ENCODE measurements at places on chromosomes 12 and 14.

- no peak for DNase-seq
Observed at GRCh38 chr12:24791622-24792021, 157.3 kb downstream of the BCAT1 start.

DNA sequence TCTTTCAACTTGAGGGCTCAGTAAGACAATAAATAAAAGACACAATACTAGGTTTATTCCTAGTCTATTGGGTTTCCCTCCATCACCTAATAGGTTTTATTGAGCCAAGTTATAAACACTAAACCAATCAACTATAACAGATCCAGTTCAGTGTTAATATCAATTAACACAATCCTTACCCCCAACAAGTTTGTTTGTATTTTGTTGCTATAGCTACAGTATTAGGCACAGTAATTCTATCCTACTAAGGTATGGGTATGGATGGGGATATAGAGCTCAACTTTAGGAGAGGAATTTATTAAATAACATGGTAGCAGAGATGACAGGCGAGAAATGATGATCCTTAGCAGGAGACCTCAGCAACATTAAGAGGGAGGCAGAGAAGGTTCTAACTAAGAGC lies 13.3 kb downstream of the PPP4R3A start:
- DNase-seq, result no peak

DNA sequence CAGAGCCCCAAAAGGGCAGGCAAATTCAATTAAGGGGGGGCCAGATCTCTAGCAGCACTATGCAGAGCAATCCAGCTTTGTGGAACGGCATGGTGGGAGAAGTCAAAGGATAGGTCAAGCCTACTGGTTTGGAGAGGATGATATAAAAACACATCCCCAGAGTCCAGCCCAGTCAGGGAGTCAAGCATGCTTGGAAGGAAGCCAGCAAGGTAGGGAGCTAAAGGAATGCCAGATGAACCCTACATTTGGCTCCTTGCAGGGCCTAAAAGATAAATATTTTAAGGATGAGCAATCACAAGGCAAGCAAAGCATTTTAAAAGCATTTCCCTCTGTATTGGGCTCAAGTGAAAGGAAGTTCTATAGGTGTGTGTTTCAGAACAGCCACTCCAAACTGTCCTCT lies 21.4 kb downstream of the KCTD10 start:
- DNase-seq, result no peak

- DNase-seq, result peak; percentile 58
Observed at GRCh38 chr12:13864081-13864673, 117.2 kb downstream of the GRIN2B start.

- peak; percentile 54 for DNase-seq
Observed at GRCh38 chr12:989751-990660, 1.0 kb upstream of the ERC1 start.

GRCh38 chr14:93153121-93153520 lies 31.6 kb downstream of the MOAP1 start:
- DNase-seq, result no peak

DNA sequence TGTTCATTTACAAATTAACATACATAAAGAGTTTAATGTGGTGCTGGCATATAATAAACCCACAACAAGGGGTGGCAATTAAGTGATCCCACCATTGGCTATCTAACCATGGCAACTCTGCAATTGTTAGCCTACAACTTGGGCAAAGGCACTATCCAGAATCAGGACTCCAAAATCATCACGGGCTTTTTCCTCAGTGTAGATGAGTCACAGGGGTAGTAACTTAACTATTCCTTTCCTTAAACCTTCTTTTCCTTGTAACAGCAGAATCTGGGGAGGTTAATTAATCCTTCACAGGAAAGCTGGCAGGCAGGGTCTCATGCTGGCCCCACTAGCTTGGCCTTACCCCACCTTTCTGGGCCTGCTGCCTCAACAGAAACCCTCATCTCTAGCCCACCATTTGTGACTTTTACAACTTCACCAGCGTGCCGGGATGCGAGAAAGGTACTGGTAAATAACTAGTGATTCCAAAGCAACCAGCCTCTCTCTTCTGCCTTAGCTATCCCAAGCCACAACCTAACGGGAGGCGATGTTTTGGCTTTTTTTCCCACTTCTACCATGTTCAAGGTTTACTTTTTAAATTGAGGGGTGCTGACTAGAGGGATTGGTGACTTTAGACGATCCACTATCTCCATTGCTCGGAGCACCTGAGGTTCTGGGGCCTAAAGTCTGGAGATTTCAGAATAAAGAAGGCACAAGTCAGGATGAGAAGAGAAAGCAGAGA lies 744 bp downstream of the ATP5MC2 start:
- no peak for DNase-seq

DNA sequence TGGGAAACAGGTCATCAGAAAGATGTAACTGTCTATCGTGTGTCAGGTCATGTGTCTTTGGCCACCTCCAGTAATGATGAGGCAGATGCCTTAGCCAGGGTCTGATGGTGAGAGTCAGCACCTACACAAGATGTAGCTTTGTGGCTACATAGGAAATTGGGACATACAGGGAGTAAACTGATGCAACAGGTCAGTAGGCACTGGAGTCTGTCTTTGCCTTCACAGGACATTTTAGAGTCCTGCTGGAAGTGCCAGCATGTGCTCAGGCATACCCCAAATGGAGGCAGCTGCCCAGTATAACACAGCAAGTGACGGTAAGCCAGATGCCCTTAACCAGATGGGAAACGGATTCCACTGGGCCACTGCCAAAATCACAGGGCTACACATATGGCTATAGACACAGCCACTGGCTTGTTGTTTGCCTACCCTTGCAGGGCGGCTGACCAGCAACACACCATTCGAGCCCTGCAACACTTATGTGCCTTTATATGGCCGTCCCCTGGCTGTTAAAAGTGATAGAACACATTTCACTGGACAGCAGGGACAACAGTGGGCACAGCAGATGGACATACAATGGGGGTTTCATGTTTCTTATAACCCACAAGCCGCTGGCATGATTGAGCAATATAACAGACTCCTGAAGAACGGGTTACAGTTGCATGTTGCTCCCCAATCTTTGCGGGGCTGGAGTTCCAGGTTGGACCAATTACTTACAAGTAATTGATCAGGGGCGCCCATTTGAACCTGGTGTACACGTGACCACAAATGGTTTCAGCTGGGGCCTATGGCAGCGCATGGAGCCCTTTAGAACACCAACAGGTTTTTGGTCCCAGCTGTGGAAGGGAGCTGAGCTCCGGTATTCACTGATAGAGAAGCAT lies 12.9 kb upstream of the RNASE12 start:
- DNase-seq, result no peak

DNA sequence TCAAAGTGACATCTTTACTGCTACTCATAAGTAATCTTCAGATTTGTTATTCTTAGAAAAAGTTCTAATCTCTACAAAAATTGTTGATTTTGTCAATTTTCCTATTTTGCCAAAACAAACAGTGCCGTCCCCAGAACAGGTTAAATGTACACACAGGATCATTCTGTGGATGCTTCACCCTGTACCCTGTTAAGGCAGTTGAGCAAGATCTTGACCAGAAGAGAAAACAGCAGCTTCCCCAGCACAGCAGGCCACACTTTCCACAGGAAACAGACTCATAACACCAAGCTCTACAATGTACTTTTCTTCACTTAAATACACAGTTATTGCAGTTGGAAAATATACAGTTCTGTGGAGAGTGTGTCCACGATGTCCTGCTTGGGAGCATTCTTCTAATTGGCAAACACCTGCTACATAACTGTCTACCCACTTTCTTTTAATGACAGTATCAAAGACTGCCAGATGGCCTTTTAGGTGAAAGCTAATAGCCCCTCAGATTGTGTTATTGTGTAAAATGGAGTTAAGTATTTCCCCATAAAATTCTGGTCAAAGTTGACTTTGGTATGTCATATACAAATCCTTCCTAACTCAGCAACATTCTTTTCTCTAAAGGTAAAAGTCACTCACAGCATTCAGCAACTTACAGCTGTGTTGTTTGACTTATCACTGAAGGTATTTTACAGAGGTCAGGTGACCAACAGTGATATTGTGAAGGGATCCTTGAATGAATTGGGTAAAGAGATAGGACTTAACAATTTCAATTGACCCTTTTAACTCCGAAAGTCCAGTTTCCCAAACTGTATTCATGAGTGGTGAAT lies 77.0 kb downstream of the SEC23A start:
- no peak for DNase-seq

GRCh38 chr14:93137864-93138263 lies 22.1 kb upstream of the ITPK1 start:
- DNase-seq, result no peak

GRCh38 chr14:32331206-32331605 lies 2.1 kb downstream of the AKAP6 start:
- no peak for DNase-seq

DNA sequence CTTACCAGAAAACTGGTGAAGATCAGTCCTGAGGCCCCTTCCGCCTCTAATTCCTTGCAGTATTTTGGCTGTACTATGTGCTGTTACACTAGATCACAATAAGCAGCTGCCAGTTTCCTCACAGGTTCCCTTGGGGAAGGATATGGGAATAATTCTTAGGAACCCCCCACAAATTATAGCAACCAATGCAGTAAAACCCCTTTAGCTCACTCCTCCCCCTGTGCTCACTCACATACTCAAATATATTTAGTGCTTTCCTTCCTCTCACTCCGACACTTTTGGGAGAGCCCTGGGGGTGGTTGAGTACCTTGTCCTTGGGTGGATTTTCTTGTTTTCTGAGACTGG lies 162.7 kb downstream of the ETV6 start:
- DNase-seq, result no peak

DNA sequence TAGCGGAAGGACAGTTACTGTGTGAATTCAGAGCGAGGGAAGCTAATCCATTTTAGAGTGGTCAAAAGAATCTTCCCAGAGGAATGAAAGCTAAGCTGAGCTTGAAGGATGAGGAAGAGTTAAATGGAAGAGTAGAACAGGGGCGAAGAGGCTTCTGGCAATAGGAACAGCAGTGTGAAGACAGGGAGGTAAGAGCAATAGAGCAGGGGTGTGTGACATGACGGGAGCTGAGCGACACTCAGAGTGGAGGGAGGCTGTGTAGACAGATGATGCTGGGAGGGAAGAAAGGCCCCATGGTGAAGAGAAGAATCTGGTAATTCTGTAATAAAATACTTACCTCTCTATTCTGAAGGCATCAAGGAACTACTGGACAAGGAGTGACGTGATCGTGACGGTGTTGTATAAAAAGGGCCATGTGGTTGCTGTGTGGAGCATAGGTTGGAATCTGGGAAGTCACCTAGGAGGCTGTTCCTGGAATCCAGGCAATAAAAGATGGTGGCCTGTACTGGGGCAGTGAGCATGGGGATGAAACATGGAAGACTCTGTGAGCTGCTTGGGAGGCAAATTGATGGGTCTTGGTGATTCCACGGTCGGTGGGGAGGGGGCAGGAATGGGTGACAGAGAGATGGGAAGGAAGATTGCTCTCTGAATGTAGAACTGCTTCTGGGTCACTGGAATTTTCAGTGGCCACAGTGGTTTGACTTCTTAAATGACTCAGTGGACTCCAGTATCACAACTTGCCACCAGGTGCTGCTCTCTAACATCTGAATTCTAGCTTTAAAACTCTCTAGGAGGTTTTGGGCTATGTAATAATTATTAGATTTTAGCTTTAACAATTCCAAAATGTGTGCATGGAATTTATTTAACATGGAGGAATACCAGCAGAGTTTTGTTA lies 164.1 kb downstream of the ATP23 start:
- no peak for DNase-seq

GRCh38 chr12:71810921-71811320 lies 28.6 kb upstream of the TBC1D15 start:
- no peak for DNase-seq

DNA sequence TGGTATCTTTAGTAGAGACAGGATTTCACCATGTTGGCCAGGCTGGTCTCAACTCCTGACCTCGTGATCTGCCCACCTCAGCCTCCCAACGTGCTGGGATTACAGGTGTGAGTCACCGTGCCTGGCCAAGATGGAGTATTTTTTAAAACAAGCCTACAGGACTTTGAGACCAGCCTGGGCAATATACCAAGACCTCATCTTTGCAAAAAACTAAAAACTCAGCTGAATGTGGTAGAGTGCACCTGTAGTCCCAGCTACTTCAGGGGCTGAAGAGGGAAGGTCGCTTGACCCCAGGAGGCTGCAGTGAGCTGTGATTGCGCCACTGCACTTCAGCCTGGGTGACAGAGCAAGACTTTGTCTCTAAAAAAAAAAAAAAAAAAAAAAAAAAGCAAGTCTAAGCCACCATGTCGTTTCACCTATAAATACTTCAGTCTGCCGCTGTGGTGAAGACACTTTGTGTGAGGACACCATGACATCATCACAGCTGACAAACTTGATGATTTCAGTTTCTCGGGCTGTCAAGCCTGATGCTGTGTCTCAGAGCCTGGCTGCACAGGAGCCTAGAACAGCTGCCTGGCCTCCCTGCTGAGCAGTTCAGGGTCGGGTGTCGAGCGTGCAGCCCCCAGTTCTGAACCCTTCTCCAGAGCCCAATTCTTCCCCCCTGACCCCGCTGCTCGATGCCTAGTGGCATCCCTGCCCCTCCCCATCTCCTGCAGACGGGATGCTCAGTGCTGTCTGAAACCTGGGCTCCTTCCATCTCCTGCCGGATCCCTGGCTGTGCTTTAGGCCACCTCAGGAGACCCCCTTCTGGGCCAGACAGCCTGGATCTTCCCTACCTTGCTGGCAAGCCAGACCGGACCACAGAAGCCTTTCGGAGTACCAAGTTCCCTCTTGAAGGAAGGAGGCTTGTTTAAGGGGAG lies 119.2 kb upstream of the EVL start:
- no peak for DNase-seq

DNA sequence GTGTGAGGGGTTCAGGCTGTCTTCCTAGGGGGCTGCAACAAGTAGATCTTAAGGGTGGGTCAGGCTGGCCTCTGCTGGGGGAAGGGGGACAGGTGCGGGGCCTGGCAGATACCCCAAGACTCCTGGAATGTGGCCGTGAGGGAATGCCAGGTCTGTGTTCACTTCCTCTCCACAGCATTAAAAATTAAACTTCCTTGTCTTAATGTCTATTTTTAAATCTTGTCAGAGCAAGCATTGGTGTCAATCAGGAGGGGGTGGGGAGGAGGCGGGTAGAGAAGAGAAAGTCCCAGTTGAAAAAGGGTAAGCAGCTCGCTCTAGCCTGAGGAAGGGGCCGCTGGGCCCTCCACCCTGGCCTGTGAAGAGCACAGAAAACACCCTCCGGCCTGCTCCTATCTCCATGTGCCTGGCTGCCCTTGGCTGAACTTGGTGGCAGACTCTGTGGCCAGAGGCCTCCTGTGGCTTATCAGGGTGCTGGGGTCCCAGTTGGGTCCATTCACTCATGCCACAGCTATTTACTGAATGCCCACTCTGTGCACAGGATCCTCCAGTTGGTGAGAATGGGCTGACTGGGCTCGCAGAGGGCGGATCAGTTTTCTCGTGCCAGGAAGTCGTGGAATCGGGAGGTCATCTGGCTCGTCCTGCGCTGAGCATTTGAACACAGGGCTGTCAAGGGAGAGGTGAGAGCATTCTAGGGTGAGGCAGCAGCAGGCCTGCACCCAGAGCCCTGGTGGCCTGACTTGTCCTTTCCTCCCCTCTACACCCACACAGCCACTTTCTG lies 128.8 kb downstream of the TSPAN9 start:
- no peak for DNase-seq
